ENCODE measurements at places on chromosomes 2 and 18. TPM values are rescaled to one million over a fixed set of nuclear protein-coding genes. Genes with fewer than 3 reads are reported as not detected.
A peak's percentile ranks its signal among the peaks of the same experiment; 100 is the strongest.

- DNase-seq, result no peak
Measured at GRCh38 chr2:134518101-134518500, 200.7 kb downstream of the TMEM163 start.

- peak; percentile 84 for DNase-seq
Measured at GRCh38 chr2:230666885-230667712, 45.5 kb upstream of the CAB39 start.

- DNase-seq, result no peak
Measured at GRCh38 chr2:225766431-225766830, 366.9 kb downstream of the NYAP2 start.

GRCh38 chr2:88853403-88853790, 161.9 kb downstream of the RPIA start:
- no peak for DNase-seq

DNA sequence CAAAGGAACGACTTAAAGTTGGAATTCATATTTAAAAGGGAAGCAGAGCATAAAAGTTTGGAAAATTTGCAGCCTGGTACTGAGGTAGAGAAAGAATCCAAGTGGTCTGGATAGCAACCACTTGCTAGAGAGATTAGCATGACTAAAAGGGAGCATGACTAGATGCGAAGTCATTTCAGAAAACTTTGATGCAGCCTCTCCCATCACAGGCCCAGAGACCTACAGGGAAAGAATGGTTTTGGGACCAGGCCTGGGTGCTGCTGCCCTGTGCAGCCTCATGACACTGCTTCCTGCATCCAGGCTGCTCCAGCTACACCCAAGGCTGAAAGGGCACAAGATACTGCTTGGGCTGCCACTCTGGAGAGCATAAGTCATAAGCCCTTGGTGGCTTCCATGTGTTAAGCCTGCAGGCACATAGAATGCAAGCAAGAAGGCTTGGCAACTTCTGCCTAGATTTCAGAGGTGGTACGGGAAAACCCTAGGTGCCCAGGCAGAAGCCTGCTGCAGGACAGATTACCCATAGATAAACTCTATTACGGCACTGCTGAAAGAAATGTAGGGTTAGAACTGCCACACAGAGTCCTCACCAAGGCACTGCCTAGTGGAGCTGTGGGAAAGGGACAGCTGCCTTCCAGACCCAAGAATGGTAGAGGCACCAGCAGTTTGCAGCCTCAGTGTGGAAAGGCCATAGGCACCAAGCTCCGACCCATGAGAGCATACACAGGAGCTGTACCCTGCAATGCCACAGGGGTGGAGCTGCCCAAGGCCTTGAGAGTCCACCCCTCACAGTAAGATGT, 12.6 kb upstream of the CHN1 start:
- no peak for DNase-seq

- no peak for DNase-seq
Measured at GRCh38 chr2:162072181-162072702, 1.8 kb downstream of the DPP4 start.

- DNase-seq, result no peak
Measured at GRCh38 chr2:69660637-69661036, 17.1 kb upstream of the AAK1 start.

DNA sequence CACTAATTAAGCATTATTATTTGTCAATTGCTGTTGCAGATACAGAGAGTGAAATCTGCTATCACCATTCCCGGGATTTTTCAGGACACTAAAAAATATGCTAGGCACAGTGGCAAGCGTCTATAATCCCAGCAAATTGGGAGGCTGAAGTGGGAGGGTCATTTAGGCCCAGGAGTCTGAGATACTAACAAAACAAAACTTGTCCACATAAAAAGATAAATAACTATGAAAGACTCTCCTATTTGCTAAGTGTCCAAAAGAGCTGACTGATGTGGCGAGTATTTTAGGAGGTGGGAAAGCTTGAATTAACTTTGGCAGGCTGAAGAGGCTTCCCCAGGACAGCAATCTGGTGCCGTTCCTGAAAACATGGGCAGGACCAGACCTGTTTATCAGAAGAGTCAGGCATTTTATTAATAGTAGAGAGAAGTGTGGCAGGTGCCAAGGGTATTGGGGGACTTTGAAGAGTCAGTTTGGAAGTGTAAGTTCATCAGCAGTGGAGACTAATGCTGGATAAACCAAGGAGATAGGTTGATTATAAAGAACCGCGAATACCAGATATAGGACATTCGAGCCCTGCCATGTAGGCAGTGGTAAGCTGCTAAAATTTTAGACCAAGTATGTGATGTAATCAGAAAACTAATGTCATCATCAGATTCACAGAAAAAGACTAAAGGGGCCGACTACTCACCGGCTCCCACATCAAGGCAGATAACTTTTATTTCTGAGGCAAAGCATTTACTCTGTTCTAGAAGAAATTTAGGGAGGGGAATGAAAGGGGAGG, 201.8 kb downstream of the EPHA4 start:
- DNase-seq, result no peak

GRCh38 chr2:80111185-80111584, 193.4 kb downstream of the LRRTM1 start:
- no peak for DNase-seq

GRCh38 chr2:158777077-158777476, 18.0 kb upstream of the DAPL1 start:
- DNase-seq, result no peak

GRCh38 chr18:33745871-33746545, 168.0 kb downstream of the ASXL3 start:
- no peak for DNase-seq

- peak; percentile 67 for DNase-seq
Measured at GRCh38 chr2:68831686-68832232, 39.4 kb downstream of the BMP10 start.

- DNase-seq, result no peak
Measured at GRCh38 chr2:6975988-6976387, 58.8 kb downstream of the RNF144A start.

DNA sequence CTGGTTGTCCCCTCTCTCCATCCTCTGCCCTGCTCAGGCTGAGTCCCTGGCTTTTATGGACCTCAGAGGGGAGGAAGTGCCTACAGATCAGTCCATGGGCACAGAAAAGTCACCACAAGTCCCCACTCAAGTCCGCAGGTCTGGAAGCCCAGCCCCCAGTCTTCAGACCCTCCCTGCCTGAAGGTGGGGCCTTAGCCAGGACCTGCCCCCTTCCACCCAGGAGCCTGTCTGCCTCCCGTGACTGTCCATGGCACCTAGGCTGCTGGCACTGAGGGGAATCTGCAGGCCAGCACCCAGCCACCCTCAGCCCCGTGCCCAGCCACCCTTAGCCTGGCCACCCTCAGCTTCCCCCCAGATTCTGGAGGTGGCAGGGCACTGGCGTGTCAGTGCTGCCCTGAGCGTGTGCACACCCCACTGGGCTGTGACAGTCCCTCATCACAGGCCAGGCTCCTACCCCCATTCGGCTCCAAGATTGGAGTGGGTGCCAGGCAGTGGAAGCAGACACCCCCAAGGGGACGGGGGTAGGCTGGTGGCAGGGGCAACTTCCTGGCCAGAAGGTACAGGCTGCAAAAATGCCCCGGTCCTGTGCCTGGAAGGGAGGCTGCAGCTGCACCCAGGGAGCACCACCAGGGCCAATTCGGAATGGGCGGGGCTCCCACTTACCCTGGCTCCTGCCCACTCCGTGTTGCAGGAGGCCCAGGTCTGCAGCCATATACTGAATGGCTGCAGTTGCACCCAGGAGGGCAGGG, 154.7 kb upstream of the RMP24 start:
- no peak for DNase-seq

DNA sequence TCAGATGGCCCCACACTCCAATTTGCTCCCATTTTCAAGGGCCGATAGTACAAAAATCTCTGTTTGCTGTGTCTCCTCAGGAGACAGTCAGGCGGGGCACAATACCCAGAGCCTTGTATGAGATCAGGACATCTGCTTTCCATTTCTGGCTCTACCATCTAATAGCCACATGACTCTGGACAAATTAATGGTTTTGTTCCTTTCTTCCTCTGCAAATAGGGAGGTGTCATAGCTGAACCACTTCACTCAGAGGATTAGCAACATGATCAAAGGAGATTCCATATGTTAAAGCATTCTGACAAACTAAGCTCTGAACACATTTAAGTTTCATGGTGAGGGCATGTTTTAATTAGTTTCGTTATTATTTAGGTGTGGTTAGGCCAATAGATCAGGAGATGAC, 602.1 kb upstream of the SYT4 start:
- DNase-seq, result no peak

DNA sequence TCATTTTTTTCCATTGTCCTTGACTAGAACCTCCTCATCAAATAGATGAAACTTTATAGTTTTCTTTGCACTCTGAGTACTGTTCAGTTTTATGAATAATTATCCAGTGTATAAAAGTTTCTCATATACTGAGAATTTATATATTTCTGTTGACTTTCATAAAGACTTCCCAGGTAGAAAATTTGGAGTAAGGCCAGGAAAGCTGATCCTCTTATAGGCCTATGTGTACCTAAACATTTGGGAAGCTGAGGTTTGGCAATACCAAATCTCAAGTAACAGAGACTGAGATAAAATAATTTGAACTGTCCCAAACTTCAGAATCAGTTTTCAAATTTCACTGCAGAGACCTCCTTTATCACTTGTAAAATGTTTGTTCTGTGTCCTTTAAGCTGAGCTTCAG, 43.4 kb downstream of the CCDC102B start:
- no peak for DNase-seq

DNA sequence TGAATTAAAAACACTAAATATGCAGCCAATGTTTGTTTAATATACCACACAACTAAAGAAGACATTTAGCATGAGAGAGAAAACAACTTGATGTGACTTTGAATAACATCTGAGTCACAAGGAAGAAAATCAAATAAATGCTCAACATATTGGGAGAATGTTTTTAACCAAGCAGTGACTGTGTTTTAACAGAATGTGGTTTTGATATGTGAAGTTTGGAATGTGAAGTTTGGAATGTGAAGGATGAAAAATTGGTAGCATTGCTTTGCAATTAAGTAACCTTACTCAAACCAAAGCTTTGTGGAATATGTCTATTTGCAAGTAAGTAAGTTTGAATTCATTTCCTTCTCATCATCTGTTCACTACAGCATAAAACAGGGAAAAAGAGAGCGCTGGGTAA, 128.2 kb upstream of the DNAJC10 start:
- DNase-seq, result no peak

DNA sequence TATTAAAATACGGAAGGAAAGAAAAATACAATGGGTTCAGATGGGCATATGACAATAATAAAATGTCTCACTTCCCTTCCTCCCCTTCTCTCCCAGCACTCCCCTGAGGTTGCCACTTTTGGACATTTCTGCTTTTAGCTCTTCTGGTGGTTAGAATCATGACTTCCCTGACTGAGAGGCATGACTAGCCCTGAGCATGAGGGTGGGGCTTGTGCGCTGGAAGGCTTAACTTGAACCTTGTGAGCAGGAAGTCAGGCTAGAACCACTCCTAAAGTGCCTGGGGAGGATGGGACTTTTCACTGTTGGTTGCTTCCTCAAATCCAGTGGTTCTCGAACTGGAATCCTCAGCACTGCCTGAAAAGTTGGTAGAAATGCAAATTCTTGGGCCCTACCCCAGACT, 19.7 kb upstream of the ARHGAP25 start:
- DNase-seq, result peak; percentile 98

DNA sequence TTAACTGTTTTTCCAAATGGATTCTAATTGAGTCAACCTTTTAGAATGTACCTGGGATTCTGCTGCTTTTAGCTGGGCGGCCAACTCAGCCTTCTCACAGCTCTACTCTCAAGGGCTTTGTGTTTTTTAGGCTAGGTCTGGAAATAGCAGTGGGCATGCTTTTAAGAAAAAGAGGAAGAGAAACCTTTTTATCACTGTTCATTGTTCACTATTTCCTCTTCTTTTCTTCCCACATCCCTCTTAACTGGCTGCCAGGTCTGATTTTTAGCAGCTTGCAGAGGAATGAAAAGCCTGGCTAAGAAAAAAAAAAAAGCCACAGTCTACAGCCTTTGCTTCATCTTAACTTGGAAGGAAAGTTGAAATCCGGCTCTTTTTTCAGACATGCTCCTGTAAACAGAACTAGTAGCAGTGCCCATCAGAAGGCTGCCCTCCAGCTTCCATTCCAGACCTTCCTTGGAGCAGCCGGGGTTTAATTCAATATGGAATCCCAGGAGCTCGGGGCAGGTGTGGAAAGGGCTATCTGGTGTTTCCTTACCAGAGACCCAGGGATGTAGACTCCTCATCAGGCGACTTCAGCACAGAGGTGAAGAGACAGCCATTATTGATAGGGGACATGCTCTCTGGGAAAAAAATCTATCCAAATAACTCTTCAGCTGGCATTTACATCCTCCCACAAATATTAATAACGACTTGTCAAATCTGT, 230.7 kb downstream of the MYO3B start:
- peak; percentile 5 for DNase-seq

DNA sequence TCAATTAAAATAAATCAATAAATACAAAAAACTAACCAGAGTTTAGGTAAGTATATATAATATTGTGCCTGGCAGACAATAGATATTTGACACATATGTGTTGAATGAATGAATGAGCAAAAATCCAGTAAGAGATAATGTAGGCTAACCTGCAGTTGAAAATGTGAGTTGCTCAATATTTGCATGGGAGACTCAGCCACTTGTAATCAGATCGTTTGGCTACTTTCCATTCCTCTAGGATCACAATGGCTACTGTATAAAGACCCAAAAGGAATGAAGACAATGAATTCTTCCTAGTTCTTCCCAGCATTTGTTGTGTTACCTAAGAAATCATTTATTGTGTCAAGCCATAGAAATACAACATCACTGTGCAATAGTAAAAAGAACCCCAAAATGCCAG, 25.3 kb downstream of the PIEZO2 start:
- DNase-seq, result no peak

- no peak for DNase-seq
Measured at GRCh38 chr2:158788951-158789350, 6.2 kb upstream of the DAPL1 start.

GRCh38 chr2:7119132-7119835, 202.1 kb downstream of the RNF144A start:
- DNase-seq, result no peak

- no peak for DNase-seq
Measured at GRCh38 chr2:101479328-101479727, 4.4 kb upstream of the RFX8 start.

The PLCL1 gene
- polyA plus RNA-seq, result 0.79 TPM

The CERKL gene
- 0.08 TPM for polyA plus RNA-seq

The MROH2A gene
- polyA plus RNA-seq, result not detected

The HOXD9 gene
- not detected for polyA plus RNA-seq

The SPDYA gene
- polyA plus RNA-seq, result not detected

The MYOM1 gene
- polyA plus RNA-seq, result 0.22 TPM

The CKAP2L gene
- 0.24 TPM for polyA plus RNA-seq

The FSIP2 gene
- not detected for polyA plus RNA-seq

The ITGA6 gene
- 0.36 TPM for polyA plus RNA-seq

The SLC40A1 gene
- 3.1 TPM for polyA plus RNA-seq

The INHBB gene
- 0.08 TPM for polyA plus RNA-seq
